ENCODE measurements at places on chromosomes 2 and 18. TPM values are rescaled to one million over a fixed set of nuclear protein-coding genes. Genes with fewer than 3 reads are reported as not detected.

GRCh38 chr2:177970670-177971454, 101.7 kb downstream of the PDE11A start:
- no peaks in the 10 kb centered on the region for H3K4me1 ChIP-seq
- no peak for DNase-seq
- H3K27ac ChIP-seq, result no peak overlapping the region
- H3K4me3 ChIP-seq, result no peak overlapping the region
- H3K27me3 ChIP-seq, result no peaks in the 10 kb centered on the region
- no peaks in the 10 kb centered on the region for H3K36me3 ChIP-seq

Gene ALPG
- total RNA-seq, result not detected

Gene CPLX4
- not detected for total RNA-seq

Gene PLEK
- total RNA-seq, result 4.7 TPM
